Colonic mucosa (tissue), 4 donors: ENCODE measurements at places on chromosomes 5 and 9.

DNA sequence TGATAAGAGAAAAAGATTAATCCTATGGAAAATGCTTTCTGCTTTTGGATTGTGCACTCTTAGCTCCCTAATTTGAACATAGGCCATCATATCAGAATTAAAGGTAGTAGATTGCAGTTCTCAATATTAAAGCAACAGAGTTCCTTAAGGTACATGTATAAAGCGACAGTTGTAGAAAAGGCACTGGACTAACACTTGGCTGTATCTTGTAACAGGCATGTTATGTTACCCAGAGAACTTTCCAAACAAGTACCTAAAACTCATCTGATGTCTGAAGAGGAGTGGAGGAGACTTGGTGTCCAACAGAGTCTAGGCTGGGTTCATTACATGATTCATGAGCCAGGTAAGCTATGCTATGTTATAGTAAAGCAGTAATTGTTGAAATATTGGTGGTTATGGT, 3.3 kb upstream of the SECISBP2 start:
- no peak for DNase-seq

DNA sequence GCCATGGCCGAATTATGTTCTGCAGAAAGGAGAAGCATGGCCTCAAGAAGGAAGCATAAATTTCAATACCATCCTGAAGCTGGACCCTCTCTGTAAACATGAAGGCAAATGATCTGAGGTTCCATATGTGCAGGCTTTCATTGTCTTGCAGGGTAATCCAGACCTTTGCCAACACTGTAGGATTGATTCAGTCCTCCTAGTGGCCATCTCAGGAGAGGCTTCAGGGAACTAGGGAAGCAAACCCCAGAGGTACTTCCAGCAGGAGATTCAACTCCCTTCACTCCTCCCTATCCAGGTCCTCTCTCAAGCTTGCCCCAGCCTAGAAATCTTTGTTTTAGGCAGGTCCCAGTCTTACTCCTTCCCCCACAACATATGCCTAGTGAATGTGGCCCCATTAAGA, 99.3 kb upstream of the HCN1 start:
- DNase-seq, result no peak

- DNase-seq, result no peak
These were observed 5.3 kb upstream of the LCP2 start for GRCh38 chr5:170302653-170303501.

GRCh38 chr5:10592601-10593000, 28.7 kb downstream of the ANKRD33B start:
- no peak for DNase-seq

GRCh38 chr9:127534931-127535330, 77.1 kb upstream of the STXBP1 start:
- DNase-seq, result no peak

DNA sequence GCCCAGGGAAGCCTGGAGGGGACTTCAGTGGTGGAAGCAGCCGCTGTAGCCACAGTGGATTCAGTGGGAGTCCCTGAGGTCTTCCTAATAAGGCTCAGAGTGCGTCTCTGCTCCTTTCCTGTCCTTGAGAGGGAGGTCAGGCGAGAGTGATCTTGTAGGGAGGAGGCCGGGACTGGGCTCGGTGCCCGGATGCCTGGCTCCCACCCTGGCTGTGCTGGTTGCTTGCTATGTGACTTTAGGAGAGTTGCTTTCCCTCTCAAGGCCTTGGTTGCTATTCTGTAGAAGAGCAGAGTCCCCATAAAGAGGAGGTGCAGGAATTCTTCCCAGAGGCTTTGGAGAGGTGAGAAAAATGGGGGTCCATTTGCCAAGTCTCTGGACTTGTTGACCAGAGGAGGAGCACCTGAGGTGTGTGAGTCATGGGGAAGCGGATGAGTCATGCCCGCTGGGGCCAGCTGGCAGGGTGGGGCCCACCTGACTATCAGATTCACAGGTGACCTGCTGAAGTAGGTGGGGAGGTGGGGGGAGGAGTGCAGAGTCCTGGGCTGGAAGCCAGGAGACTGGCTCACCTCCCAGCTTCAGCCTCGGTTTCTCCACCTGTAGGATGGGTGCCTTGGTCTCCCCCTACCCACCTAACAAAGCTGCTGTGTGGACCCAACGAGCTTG, 13.8 kb downstream of the GSN start:
- peak; percentile 95 for DNase-seq

DNA sequence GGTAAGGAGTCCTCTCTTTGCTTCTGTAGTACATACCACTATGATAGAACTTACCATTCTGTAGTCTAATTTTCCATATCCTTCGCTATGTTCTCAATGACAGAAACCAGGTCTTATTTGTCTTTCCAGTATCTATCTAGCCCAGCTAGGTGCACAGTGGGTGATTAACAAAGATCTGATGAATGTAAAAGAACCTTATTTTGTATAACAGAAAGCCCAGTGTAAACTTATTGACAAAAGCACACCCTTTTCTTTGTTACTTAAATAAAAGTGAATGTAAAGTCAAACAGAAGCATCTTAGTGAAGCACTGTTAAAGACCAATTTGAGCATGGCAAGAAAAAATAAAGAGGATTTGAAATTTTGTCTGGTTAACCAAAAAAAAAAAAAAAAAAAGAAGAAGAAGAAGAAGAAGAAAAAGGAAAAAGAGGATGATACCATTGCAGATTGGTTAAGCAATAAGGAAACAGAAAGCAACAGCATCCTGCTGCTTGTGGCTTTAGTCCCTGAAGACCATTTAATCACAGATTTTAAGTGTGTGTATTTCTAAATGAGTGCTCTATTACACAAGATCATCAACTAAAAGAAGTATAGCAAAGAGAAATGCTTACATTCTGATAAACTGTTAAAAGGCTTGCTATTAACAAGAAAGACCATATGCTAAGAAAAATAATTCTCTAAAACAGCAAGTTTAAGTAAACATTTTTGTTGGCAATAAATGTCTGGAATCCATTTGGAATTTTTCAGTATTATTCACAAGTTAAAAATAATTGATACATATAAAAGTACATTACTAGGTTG, 21.2 kb downstream of the MEGF9 start:
- no peak for DNase-seq

GRCh38 chr9:77910194-77910621, 121.4 kb downstream of the GNAQ start:
- DNase-seq, result no peak

DNA sequence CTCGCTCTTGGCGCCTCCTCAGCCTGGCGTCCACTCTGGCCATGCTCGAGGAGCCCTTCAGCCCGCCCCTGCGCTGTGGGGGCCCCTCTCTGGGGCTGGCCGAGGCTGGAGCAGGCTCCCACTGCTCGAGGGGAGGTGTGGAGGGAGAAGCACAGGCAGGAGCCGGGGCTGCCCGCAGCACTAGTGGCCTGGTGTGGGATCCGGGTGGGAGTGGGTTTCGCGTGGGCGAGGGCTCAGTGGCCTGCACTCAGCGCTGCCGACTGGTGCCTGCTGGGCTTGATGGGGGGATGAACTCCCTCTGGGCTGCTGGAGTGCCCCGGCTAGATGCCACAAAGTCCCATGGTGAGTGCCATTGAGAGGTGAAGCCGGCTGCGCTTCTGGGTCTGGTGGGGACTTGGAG, 4.4 kb upstream of the HSPA4 start:
- no peak for DNase-seq

- DNase-seq, result peak; percentile 57
These were observed 2.1 kb downstream of the SYNPO start for GRCh38 chr5:150642567-150642927.

DNA sequence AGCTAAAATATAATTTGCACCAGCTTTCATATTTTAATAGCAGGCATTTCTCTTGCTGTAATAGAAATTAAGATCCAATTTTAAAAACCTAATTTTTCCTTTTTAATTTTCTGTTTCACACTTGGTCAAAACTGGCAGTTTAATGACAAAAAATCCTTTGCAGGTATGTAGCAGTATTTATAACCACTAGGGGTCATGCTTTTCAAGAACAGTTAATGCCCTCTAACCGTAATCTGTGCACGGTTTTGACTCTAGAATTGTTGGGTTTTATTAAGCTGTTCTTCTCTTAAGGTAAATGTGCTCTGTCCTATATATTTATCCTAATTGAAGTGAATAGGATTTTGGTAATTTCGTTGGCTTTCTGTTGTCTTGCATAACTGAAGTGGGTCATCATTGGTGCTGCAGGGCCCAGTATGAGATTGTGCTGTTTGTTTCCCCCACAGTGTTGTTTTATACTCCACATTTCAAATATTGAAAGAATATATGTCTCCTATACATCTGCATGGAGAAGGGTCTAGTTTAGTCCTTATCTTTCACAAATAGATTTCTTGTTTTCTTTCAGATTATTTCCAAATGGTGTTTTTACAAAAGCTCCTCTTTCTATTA, 107.4 kb downstream of the SCAMP1 start:
- no peak for DNase-seq

DNA sequence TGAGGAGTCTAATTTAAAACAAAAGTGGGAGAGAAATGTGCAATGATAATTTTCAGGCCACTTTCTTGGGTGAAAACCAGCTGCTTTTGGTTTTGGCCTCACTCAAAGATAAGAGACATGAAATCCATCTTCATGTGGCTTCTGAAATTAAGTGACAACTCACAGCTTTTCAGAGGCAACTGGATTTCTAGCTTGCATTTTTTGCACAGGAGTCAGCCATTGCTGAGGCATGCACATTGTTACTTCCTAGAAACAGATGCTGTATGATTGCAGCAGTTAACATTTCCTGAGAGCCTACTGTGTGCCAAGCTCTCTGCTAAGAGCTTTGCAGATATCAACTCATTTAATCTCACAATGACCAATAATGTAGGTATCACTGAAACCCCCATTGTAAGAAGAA, 562.6 kb downstream of the NR2F1-AS1 start:
- no peak for DNase-seq

DNA sequence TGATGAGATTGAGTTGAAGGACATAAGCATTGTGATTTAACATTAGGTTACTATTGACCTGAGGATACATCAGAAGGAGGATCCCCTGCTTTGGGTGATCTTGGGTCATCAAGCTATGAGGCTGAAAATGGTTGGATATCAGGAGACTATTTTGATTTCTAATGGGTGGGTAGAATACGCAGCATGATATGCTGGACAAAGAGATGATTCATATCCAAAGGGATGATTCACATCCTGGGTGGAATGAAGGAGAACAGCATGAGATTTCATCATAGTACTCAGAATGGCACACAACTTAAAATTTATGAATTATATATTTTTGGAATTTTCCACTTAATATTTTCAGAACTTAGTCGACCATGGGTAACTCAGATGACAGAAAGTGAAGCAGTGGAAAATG, 1759.5 kb upstream of the C9orf72 start:
- DNase-seq, result no peak

GRCh38 chr9:77803423-77803822, 155.3 kb upstream of the GNA14 start:
- DNase-seq, result no peak

- DNase-seq, result no peak
These were observed 20.9 kb downstream of the OR2Y1 start for GRCh38 chr5:180718810-180719453.

GRCh38 chr5:67549947-67550346, 353.3 kb upstream of the CD180 start:
- DNase-seq, result peak; percentile 29

DNA sequence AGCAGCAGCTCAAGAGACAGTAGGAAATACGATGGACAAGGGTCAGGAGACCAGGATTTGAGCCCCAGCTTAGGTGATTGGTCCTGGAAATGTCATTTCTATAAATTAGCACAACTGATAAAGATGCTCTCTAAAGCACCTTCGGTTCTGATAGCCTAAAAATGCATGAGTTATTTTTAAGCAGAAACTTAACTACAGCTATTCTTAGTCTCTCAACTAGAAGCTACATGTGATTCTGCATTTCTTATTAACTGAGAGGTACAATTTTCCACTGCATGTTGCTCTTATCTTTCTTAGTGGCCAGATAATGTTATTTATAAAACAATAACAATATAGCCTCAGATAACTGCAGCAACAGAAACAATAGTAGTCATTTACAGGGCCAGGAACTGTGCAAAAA, 136.4 kb downstream of the GRIA1 start:
- DNase-seq, result no peak

DNA sequence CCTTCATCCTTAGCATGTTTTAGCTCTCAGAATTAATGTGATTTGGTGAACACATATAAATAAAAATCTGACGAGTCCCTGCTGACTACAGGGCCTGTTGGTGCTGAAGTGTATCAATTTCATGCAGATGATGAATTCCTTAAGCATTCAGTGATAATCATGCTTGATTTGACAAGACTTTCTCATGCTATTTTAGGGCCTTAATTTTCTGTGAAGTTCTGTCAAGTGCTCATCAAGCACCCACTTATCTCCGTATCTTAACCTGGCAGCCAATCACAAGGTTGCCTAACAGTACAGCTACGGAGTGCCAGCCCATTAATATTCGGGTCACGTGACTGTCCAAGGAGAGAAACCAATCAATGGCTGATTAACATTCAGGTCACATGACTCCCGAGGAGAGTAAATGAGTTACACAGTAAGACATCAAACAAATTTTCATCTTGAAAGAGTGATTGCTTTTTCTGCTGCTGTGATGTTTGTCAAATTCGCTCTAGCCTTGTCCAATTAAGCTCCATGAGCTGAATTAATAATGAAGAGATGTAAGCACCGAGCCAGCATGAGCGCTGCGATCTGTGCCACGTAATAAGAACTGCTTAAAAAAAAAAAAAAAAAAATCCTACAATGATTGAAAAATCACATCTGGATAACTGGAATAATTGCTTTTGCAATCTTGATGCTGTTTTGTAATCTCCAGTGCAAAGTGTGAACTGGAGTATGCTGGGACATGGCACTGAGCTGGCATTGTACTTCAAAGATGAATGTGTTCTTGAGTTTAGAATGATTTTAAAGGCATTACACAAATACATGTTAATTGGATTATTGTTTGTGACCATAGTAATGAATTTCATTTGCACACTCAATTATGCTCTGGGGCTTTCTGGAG, 104.3 kb upstream of the SPATA31D4 start:
- DNase-seq, result no peak

DNA sequence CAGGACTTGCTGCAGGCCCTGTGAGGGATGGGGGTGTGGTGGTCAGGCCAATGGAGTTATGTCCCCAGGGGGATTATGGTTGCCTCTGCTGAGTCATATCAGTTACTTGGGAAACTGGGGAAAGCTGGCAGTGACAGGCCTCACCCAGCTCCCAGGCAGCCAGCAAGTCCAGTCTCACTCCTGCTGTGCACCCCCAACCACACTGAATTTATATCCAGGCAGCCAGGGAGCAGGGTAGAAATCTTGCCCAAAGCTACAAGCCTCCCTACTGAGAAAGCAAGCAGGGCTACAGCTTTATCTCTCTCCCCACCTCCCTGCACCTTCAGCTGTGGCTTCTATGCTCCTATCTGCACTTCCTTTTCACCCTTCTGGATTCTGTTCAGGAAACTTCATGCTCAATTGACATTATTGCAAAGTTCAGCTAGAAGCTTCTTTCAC, 2076.0 kb upstream of the CDH9 start:
- no peak for DNase-seq
